ENCODE measurements at places on chromosomes 2 and 18.

- no peak for DNase-seq
Measured at GRCh38 chr2:115248066-115248465, 805.6 kb downstream of the DPP10 start.

DNA sequence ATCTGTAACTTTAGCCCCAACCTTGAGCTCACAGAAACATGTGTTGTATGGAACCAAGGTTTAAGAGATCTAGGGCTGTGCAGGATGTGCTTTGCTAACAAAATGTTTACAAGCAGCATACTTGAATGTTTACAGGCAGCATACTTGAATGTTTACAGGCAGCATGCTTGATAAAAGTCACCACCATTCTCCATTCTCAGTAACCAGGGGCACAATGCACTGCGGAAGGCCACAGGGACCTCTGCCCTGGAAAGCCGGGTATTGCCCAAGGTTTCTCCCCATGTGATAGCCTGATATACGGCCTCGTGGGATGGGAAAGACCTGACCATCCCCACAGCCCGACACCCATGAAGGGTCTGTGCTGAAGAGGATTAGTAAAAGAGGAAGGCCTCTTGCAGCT, 52.4 kb downstream of the LONRF2 start:
- DNase-seq = no peak

DNA sequence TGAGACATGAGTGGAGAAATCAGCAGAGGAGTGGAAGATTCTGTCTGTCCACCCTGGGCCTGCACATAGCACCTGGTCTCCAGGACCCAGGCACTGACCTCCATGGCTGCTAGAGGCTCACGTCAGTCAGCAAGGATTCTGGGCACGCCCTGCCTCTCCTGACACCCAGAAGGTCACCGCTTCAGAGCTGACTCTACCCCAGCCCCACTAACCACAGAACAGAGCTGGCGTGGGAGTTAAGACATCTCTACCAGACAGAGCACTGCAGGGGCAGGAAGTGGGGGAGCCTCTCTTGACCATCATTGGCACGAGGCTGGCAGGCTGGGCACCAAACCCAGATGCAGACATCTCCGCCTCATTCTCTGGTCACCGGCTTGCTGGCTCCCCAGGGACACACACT, 3.0 kb downstream of the ADCY3 start:
- DNase-seq = no peak

GRCh38 chr2:43135583-43135982, 90.8 kb downstream of the ZFP36L2 start:
- DNase-seq = no peak

DNA sequence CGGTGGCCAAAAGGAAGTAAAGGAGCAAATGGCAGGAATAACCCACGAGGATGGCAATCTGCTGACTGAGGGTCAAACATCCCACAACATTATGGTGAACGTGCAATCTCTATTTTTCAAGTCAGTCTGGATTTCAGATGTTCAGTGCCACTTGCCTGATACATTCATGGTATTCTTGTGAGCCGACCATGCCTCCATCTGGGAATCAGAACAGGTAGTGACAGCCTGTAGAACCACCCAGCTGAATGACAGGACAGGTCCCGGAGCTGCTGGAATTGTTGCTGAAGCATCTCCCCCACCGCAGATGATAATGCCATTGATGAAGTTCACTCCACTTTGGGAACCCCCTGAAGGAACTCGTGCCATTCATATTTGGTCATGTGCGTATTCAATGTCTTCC, 123.2 kb downstream of the CAPN13 start:
- DNase-seq = no peak

DNA sequence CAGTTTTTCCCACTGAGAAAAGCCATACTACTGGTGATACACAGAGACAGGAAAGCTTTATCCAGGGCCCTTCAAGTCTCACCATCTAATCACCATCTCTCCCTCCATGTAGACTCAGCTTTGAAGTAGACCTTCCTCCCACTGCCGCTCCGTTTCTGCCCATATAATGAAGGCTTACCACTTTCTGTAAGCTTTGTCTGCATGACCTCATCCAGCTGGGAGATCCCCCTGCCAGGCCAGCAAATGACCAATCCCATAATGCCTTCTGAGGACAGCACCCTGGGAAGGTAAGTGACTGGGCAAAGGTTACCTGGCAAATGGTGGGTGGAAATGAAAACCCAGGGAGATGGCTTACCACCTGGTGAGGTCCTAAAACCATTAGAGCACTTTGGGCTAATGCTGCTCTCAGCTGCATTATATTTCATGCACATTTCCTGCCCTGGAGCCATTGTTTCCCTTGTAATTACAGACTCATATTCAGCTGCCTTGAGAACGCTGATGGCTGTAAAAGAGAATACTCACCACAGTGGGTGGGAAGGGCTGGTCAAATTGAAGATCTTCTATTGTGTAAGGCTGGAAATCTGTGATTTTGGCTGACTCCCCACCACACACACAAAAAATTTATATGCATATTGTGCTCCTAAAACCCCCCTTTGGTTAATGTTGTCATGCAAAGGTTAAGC, 350.7 kb upstream of the SYT4 start:
- peak; percentile 11 for DNase-seq

DNA sequence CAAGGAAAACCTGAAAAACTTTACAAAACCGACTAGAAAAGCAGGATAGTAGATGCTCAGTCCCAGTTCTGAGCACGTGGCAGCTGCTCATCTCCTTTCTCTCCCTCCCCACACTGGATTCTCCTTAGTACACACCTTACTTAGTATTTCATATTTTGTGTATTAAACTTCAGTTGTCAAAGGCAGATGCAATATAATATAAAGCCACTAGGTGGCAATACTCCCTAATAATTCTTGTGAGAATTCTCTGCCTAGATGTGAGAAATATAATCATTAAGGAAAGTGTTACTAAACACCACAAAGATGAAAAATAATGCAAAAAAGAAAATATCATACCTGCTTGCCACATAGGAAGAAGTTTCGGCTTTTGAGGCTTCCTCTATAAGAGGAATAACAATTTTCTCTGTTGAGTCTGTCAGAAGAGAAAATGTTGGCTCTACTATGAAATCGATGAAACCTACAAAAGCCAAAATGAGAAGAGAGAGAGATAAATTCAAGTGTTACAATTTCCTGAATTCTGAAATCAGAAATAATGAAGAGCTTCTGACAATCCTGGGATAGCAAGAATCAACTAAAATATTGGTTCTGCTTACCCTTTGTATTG, 200.6 kb downstream of the PPP1R1C start:
- no peak for DNase-seq

DNA sequence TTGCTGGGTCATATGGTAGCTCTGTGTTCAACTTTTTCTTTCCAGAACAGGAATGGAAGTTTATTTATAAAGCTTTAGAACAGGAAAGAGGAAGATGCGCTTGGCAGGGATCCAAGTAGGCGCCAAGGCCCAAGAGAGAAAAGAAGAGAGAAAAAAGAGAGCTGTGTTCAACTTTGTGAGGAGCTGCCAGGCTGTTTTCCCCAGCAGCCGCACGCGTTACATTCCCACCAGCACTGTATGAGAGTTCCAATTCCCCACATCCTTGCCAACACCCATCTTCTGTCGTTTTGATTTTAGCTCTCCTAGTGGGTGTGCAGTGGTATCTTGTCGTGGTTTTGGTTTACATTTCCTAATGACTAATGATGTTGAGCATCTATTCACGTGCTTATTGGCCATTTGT, 51.4 kb downstream of the KCNF1 start:
- no peak for DNase-seq

DNA sequence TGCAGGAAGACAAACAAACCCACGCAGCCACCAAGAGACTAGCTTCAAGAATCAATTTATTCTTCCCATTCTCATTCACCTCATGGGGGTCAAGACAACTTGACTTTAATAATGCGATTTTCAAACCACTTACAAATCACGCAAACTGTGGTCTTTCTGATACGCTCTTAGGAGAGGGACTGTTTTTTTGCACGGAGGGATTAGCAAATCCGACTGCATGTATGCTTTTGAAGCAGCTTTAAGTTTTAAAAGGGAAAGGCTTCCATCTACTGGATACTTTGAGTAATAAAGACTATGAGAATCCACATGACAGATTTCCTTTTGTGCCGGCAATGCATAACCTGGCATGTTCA, 322.9 kb upstream of the KCNJ3 start:
- no peak for DNase-seq

- no peak for DNase-seq
Measured at GRCh38 chr2:70473101-70473722, 80.4 kb downstream of the TGFA start.

GRCh38 chr2:172380436-172381274, 46.7 kb upstream of the ITGA6 start:
- no peak for DNase-seq

DNA sequence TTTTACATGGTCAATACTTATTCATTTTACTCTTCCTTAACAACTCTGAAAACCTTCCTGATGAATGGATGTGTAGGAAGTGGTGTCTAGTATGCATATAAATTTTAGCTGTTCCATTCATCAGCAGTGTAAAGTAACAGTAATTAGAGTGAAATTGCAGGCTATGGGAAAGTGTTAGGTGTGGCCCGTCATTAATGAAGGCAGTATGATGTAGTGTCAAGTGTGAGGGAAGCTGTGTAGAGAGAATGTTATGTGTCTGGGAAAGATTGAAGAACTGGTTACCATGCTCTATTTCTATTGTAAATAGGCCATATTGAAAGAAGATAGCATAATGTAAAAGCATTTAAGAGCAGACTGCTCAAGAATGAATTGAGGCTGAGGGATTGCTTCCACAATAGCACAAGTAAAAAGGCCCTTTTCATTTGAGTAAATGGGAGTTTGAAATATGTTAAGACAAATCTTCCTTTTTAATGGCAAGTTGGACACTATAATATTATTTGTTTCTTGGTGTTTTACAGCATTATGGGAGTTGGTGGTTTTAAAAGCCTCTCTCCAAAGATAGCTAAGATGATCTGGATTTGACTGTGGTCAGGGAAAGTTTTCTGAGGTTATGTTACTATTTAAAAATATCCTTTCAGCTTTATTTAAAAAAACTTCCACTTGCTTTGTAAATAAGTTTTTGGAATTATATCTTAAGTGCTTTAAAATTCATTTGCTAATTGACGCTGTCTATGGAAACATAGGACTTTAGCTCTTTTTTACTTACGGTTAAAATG, 401.0 kb upstream of the ZEB2 start:
- no peak for DNase-seq

DNA sequence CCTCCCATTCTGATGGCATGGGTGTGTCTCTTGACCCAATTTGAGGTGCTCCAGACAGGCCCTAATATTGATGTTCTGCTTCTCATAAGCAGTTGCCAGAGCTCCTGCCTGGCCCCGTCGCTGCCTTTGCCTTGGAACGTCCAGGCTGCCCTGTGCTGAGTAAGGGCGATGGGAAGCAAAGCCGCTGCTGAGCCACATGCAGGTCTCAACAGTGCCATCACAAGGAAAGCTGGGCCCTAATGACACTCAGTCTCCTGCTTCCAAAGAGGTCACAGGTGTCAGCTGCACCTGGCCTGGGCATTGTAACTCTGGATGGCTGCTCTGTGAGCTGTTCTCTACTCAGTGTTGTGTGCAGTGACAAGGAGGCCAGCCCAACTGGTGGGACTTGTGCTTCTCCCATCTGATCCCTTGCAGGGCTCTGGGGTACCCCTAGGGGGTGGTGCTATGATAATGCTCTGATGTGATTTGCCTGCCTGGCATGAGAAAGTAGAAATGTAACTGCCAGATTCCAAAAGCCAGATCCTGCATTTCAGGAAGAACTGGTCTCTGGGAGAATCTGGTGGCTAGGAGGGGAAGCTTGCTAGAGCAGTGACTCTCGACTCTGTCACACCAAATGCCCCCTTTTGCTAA, 8.7 kb downstream of the TTC39C start:
- DNase-seq = no peak

- no peak for DNase-seq
Measured at GRCh38 chr2:81894451-81894990, 1590.0 kb upstream of the LRRTM1 start.

GRCh38 chr2:190655113-190655512, 6.2 kb downstream of the NAB1 start:
- DNase-seq = no peak

GRCh38 chr2:217951521-217952247, 51.1 kb downstream of the TNS1 start:
- no peak for DNase-seq

GRCh38 chr2:233130481-233131020, 70.4 kb downstream of the INPP5D start:
- DNase-seq = no peak

DNA sequence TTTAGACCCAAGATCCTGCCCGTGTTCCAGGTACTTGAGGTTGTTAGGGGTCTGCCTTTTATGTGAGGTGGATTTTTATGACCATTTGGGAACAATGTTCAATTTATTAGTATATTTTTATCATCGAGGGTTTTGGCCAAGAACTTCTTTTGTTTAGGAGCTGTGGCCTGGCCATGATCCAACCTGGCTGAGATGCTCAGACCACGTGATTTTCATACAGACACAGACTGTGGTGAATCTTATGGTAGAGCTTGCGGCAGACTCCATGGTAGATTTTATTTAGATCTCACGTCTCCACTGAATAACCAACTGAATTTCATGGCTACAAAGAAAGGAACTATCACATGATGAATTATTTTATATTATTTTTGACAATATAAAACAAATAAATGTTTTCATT, 405.5 kb upstream of the VWC2L start:
- no peak for DNase-seq

DNA sequence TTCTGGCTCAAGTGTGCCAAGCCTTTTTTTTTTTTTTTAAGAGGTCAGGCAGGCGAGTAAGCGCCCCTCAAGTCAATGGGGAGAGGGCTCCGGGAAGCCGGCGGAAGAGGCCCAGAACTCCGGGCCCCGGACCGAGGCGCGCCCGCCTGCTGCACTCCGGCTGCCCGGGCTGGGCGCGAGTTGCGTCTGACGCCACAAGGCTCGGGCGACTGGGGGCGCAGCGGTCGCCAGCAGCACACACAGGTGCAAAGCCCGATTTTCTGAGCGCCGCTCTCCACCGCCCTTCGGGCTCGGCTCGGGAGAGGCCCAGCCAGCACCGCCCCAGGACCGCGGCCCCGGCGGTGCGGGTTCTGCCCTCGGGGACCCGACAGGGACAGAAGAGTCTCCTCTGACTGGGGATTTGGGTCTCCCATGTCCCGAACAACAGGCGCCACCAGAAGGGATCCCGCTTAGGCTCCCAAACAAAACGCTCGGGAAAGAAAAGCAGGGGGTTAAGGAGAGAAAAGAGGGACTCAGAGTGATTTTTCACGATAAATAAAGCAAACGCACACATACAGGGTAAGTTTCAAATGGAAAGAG, 787 bp downstream of the ERBB4 start:
- DNase-seq = no peak

GRCh38 chr18:40041951-40042350, 1913.1 kb upstream of the PIK3C3 start:
- no peak for DNase-seq

DNA sequence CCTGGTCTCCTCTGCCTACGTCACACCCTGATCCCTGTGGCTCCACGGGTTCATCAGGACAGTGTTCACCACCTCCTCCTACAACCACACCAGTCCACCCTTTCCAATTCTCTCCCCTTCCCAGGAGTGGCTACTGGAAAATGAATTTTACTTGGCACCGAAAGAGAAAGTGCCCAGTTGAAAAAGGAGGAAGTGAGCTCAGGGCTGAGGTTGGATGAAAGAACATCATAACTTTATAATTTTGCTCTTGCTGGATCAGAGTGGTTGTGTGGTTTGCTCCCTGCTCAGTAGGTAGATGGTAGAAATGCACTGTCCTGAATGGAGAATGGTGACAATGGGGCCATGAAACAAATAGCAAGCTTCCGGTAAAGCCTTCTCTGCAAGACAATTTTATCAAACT, 140.3 kb upstream of the DDX18 start:
- no peak for DNase-seq

Measured in AG09309 (cell line).